ENCODE measurements at places on chromosomes 6 and 20. TPM values are rescaled to one million over a fixed set of nuclear protein-coding genes. Genes with fewer than 3 reads are reported as not detected.

The CRYBG1 gene
- polyA plus RNA-seq: 3.1 TPM

The KCNS1 gene
- 0.04 TPM for polyA plus RNA-seq

The FAM184A gene
- 10.2 TPM for polyA plus RNA-seq

The PBOV1 gene
- polyA plus RNA-seq: not detected

The ERVFRD-1 gene
- 0.08 TPM for polyA plus RNA-seq

The DSP gene
- 5.7 TPM for polyA plus RNA-seq

GRCh38 chr6:90643381-90643780 is 56.5 kb upstream of the MAP3K7 start:
- no peak for DNase-seq

DNA sequence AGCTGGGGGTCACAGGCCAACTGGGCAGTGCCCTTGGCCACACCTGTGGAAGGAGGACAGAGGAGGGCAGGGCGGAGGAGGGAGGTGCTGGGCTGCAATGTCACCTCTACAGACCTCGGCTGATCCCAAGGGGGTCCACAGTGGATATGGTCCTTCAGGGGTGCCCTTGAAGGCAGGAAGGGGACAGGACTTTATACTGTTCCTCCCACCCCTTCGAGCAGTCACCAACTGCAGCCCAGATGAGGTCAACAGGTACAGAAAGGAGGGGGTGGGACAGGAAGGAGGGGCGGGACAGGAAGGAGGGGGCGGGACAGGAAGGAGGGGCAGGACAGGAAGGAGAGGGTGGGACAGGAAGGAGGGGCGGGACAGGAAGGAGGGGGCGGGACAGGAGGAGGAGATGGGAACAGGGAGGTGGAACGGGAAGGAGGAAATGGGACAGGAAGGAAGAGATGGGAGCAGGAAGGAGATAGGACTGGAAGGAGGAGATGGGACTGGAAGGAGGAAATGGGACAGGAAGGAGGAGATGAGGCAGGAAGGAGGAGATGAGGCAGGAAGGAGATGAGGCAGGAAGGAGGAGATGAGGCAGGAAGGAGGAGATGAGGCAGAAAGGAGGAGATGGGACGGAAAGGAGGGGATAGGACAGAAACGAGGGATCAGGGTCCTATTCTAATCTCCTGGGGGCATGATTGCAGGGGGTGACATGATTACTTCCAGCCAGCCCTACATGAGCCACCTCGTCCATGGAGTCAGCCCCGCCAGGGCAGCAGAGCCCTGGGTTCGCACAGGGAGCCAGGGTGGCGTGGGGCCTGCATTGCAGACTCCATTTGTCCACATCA is 19.4 kb upstream of the MRGBP start:
- no peak for DNase-seq

DNA sequence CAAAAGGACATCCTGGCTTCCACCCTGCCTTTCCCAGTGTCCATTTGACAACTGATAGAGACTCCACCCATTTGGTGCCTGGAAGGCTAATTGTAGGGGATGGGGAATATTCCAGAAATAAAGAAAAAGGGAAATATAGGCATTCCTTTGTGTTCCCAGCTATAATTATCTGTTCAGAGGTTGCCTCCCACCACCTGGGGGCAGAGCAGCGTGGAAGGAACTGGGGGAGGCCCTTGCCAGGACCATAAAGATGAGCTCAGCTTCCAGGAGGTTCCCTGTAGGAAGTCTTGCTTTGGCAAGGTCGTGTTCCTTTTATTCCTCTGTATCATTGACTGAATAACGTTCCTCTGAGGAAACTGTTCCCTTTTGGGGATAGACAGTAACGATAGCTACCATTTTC is 214.7 kb downstream of the TFAP2C start:
- DNase-seq: no peak

- DNase-seq: no peak
Observed at GRCh38 chr20:4814696-4815252, 93.1 kb downstream of the PRND start.

DNA sequence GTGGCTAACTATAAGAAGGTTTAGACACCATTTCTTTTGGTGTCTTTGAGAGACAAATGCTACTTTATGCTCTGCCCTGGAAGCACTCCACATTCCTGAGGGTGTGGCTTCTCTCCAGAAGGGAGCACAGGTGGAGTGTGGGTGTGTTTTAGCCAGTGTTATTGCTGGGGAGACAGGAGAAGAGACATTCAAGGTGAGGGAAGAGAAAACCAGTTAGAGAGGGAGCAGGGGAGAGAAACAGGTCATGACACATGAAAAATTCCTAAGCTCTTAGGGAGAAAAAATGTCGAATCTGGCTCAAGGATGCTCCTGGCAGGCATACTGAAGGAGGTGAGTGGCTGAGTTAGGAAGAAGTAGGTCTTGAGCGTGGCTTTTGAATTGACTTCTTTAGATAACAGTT is 292.8 kb downstream of the CLIC5 start:
- no peak for DNase-seq

DNA sequence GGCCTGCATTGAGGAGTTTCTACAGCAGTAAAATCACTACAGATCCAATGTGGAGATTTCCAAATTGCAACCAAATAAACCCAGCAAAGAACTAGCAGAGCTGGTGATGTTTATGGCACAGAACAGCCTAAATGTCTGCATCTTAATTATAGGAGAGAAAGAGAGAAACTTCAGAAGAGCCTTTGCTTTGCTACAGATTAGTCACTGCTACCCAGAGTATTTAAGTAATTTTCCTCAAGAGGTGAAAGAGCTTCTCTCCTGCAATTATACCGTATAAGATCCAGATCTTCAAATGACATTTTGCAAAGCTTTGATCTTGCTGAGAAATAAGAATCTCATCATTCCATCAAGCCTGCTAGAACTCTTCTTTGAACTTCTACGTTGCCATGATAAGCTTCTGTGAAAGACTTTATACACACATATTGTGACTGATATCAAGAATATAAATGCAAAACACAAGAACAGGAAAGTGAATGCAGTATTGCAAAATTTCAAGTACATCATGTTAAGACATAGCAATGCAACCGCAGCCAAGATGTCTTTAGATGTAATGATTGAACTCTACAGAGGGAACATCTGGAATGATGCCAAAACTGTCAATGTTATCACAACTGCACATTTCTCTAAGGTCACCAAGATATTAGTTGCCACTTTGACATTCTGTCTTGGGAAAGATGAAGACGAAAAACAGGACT is 48.0 kb downstream of the MKKS start:
- DNase-seq: no peak

All from hindlimb muscle (tissue), 1 donor.